Foreskin fibroblast (primary cell): ENCODE measurements at places on chromosomes 4 and X.
A peak's percentile ranks its signal among the peaks of the same experiment; 100 is the strongest.

DNA sequence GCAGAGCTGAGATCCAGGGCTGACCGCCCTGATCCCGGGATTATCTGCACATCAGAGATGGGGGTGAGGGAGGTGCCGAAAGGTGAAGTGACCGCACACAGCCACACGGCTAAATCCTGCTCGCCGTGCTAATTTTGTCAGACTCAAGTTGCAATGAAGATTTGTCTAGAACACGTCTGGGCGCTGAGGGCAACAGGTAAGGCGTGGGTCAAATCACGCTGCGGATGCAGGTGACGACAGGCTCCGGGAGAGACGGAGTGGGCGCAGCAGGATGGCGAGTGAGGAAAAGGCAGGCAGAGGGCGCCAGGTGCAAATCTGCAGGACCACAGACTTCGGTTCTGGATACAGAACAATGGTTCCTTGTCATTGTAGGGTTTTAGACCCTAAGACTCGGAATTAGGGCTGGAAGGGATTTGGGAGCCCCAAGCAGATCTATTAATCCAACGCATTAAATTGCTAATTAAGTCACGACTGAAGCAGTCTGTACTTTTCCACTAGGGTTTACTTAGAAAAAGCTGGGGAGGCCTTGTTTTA, 1.9 kb upstream of the TBC1D14 start:
- DNase-seq: peak; percentile 54

GRCh38 chr4:73064536-73064935, 5.0 kb downstream of the COX18 start:
- DNase-seq: no peak

DNA sequence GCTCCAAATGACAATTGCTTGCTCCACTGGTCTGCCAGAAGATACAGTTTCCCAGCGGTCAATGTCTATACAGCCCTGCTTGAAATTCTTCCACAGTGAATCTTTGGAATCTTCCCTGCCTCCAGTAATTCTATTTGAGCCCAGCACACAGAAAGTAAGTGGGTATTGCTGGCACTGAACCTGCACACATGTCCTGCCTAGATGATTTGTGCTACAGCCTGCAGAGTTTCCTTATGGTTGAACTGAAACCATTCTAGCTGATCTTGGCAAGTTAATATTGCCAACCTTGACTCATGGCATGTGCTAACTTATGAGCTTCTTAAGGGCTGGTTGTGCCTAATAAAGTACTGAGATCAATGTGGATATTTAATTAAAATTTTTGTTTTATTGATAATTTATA, 553.8 kb upstream of the GNPDA2 start:
- no peak for DNase-seq

- peak; percentile 95 for DNase-seq
These were observed 30.4 kb downstream of the ADH7 start for GRCh38 chr4:99404595-99405287.

DNA sequence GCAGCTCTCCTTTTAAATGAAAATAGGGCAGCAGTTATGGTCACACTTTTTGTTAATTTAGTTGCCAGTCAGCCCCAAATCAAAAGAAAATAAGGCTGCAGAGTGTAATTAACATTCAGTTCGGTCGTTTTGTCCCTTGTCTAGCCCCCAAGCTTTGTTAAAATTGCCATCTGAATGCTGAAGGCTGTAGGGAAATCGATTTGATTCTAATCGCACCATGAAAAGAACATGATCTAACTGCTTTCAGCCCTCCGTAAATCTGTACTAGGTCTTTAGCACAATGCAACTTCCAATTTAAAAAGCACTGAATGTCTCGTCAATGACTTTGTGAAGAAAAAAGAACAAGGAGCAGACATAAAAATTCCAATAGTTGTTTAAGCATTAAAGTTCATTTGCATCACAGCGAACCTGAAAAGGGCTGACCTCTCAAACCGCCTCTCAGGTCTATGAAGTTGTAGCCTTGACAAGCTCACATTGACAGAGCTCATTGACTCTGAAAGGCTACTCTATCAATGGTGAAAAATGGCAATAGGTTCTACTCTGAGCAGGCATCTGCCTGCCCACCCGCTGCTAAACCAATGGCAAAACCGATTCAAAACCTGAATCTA, 48.9 kb downstream of the CHIC2 start:
- DNase-seq: no peak

- peak; percentile 10 for DNase-seq
These were observed 99.2 kb downstream of the NSUN7 start for GRCh38 chr4:40848940-40849339.

DNA sequence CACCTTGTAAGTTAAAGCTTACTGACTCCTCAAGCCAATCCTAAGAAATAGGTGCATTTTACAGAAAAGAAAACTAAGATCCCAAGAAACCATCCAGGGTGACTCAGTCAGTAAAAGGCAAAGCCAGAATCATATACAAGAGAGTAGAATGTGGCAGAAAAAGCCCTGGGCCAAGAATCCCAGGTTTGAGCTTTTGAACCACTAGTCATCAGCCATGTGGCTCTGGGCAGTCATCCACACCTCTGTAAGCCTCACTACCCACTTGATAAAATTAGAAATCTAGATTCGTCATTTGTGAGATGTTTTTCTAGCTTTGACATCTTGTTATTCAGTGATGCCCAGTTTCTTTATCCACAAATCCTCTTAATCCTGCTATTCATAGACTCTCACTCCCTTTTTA, 122.2 kb upstream of the PDE5A start:
- DNase-seq: peak; percentile 26

GRCh38 chr4:38034986-38035882, 75.0 kb downstream of the PTTG2 start:
- DNase-seq: peak; percentile 82

- no peak for DNase-seq
These were observed 1054.5 kb upstream of the PABPC4L start for GRCh38 chr4:135256111-135256510.

DNA sequence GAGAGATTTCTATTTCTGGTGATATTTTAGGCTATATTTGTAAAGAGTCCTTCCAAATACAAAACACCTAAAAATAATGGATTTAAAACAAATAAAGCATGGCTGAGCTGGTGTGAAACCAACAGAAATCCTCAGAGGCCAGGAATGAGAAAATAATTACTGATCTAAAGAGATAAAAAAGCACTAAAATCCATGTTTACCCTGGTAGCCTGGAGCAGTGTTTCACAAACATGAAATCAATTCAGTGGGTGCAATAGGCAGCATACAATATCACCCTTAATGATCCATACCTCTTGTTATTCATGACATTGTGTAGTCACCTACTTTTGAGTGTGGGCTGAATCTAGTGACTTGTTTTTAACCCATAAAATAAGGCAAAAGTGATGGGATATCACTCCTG, 14.6 kb downstream of the PFKFB1 start:
- no peak for DNase-seq

GRCh38 chr4:78510681-78511080, 40.9 kb upstream of the ANXA3 start:
- DNase-seq: no peak

DNA sequence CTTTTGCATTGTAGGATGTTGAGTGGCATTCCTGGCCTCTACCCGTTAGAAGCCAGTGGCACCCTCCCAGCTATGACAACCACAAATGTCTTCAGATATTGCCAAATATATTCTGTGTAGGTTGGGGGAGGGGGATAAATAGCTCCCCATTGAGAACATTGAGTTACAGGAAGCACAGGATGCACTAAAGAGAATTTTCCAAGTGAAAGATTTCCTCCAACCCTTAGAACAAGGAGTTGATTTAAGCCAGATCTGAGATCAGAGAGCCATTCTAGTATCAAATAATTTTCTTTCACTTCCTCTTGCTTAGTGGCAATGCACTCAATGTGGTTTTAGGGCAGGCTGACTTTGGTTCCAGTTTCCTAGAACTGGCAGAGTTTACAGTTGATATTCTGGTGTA, 436.6 kb downstream of the C4orf33 start:
- no peak for DNase-seq

DNA sequence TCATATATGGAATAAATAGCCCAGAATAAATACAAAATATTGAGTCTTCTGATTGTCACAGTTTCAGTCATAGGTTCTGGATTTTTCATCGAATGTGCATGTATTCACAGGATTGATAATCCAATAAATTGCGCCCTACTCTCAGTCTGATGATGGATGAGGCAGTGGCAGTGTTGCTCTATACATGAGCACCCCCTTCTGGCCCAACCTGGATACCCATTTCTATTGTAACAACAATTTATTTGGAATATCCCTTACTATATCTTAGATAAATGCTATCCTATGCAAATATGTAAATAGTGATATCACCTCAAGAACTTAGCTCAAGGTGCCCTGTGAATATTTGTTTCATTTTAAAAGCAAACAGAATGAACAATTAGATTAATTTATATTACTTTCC, 733.7 kb upstream of the PABPC4L start:
- DNase-seq: no peak

- DNase-seq: no peak
These were observed 147.7 kb upstream of the GYPA start for GRCh38 chr4:144288011-144288903.

GRCh38 chrX:153727123-153727931, 2.7 kb downstream of the ABCD1 start:
- DNase-seq: no peak

GRCh38 chr4:133623847-133624246, 474.8 kb downstream of the PCDH10 start:
- DNase-seq: no peak
